Glutamatergic neuron (in vitro differentiated cells): ENCODE measurements at places on chromosomes 16 and 17.

DNA sequence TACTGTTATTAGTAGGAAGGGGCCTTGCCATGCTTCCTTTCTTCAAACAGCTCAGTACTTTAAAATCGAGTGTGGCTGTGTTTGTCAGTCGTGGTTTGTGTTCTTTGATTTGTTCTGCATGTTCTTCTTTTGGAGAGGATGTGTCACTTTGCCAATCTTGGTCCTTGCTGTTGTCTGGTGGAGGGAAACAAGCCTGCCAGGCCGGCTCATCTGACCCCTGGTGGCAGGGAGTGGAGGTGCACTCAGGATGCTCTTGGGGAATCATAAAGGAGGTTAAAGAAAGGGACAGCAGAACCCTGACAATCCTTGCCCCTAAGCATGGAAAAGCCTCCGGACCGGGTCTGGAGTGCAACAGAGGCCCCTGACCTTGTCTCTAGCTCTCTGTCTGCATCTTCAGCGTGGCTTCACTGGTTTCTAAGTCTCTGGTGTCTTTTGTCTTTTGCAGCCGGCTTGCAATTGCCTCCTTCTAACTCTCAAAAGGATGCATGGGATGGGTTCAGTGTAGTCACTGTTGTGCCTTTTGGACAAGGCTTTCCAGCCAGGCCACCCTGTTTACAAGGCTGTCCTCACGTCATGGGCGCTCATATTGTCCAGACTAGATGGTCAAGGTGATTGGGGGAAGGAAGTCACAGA is 135.8 kb downstream of the WWOX start:
- peak; percentile 86 for DNase-seq

DNA sequence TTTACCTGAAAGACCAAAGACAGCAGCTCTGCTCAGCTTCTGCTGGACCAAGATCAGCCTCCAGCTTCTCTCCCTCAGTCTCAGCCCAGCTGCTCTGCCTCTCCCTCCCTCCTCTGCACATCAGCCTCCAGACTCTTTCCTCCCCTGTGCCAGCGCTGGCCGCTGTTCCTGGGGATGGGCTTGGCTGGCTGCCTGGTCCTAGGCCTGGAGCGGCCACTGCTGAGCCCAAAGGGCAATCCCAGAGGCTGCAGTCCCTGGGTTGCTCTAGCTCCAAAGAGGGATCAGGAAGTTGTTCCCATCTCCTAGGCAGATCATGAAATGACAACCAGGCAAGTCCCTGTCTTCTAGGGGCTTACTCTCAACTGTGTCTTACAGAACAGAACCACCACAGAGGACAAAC is 31.3 kb downstream of the DCUN1D3 start:
- peak; percentile 28 for DNase-seq

- no peak for DNase-seq
Measured at GRCh38 chr17:15232517-15232915, 32.6 kb downstream of the PMP22 start.

GRCh38 chr16:53714205-53715022 is 10.5 kb downstream of the FTO start:
- DNase-seq, result peak; percentile 28

- peak; percentile 90 for DNase-seq
Measured at GRCh38 chr17:42312285-42313130, 24.2 kb downstream of the STAT5A start.

DNA sequence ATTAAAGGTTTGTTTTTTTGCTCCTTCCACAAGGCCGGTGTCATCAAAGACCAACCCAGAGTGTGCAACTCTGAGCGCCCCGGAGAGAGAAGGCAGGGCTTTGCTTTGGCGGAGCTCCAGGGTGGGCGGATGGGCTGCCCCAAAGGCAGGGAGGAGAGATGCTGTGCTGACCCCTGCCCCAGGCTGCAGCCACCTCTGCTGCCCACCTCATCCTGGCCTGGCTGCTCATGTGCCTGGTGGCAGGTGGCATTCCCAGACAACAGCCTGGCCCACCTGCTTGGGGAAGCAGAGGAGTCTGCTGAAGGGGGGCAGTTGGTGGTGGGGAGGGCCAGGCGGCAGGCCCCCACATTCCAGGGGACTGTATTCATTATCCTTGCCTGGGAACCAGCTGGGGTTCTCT is 122.1 kb downstream of the SDK2 start:
- DNase-seq, result no peak

DNA sequence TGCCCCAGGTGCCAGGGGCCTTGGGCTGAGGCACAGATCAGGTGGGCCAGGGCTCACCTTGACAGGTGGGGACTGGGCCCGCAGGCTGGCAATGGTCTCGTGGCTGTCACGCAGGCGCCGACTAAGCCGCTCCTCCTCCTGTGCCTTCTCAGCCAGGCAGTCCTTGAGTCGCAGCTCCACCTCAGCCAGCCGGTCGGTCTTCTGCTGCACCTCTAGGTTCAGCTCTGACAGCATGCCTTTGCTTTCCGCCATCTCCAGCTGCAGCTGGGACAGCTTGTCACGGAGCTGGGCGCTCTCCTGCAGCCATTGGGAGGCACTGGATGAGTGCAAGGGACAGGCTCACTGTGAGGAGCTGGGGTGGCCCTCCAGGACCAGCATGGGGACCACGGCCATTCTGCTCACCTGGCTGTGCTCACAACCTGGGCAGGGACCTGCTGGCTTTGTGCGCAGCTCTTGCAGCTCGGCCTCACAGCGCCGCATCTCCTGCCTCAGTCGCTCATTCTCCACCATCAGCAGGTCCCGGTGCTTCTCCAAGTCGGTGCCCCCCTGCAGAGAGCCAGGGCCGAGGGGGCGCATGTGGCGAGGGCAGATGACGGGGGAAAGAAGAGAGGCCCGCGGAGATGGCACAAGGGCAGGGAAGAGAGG is 31.0 kb downstream of the KIFC3 start:
- DNase-seq, result no peak

DNA sequence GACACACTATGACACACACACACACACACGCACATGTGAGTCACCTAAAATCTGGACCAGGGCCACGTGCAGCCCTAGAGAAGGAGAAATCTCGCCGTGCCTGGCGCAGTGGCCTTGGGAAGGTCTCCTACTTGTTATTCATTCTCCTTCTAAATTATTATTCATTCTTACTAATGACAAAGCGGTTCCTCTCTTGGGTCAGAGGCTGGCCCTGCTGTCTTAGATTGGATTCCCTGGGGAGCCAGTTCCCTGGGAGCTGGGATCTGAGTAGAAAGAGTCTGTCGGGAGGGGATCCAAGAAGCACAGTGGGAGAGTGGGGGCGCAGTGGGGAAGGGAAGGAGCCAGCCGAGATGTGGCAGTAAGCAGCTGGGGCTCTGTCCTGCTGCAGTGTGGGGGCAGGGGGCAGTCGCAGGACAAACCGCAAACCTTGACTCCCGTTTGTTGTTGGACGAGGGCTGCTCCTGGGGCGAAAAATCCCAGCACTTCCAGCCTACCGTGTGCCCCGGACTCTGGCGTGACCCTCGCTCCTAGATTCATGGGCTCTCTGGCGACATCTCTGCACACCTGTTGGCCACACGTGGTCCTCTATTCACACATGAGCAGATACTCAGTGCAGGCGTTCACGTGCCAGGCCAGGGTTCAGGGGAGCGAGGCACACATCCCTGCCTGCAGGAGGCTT is 18.7 kb upstream of the JPH3 start:
- no peak for DNase-seq

DNA sequence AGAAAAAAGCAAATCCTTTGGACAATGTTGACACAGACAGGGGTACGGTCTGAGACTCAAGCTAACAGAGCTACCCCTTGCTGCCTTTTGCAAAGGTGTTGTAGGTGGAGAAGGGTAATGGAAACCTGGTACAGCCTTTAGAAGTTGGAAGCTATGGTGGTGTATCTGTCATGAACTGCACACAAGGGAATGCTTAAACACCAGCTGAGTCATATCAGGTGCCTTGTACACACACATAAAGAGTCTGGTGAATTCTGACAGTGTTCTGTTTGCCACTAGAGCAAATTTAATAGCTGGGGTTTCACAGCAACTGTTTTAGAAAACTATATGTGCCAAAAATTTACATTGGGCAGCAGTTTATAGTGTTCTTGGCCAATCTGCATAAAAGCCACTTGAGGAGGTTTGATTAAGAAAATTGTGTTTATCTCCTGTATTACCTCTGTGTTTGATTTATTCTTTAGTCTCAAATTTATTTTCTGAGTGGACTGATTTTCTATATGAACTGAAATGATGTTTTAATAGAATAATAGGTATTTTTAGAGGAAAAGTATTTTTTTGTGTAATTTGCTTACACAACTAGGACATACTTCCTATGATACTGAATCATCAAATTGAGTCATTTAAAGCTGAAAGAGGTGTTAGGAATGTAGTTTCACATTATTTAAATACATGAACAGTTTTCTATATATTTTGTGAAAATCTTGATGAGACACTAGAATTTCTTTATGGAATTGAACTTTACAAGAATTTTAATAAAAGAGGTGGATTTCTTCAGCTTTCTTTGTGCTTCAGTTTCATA is 136.9 kb downstream of the MAP2K6 start:
- no peak for DNase-seq

DNA sequence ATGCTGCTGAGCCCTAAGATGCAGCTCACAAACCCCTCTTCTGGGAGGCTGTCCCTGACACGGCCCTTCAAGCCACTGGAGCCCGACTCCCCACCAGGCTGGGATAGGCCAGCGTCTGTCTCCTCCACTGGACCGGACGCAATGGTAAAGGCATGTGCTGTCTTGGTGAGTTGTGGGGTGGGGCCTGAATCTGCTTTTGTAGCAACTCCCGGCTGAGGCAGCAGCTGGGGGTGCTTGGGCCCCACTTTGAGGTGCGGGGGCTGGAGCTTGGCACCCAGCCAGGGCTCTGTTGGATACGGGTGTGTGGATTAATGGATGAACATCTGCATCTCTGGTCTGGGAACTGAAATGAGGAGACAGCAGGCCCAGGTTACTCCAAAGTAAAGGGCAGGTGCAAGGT is 3.5 kb upstream of the NLRC3 start:
- DNase-seq, result no peak

DNA sequence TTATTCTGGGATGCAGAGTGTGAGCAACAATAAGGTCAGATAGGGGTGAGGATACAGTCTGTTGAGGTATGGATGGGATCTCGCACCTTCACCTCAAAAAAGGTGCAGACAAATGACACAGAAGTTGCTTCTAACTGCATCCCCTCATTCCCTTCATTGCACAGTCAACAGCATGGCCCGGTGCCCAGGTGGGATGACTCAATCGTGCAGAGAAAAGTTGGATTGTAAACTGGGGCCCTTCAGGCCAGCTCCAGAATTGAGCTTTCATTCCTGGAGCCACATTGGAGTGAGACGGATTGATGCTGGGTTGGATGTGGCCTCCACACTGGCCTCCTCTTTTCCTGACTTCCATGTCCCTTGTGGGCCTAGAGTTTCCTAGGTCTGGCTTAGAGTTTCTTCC is 977.4 kb downstream of the KCNJ18 start:
- DNase-seq, result no peak
